Activated gamma-delta T cell (primary cell): ENCODE measurements at places on chromosomes 1 and 21.

DNA sequence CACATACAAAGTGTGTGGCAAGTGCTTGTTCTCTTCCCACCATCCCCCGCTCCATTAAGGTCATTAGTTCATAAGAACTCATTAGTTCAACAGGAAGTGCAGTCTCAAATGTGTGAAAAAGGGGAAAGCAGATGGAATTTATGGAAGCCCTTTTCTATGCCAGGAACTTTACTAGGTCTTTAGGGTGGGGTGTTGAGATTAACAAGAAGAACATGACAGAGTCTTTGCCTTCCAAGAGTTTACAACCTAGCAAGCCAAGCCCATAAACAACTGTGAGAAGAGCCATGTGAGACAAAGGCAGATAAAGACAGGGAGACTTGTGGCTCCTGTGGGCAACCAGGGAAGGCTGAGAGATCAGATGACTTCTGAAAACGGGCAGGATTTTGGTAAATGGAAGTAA, 21.4 kb downstream of the PLEKHA6 start:
- no peak for DNase-seq

- no peak for DNase-seq
Measured at GRCh38 chr1:197367627-197368026, 99.6 kb downstream of the CRB1 start.

GRCh38 chr1:232578651-232579195, 51.2 kb downstream of the SIPA1L2 start:
- DNase-seq = no peak

DNA sequence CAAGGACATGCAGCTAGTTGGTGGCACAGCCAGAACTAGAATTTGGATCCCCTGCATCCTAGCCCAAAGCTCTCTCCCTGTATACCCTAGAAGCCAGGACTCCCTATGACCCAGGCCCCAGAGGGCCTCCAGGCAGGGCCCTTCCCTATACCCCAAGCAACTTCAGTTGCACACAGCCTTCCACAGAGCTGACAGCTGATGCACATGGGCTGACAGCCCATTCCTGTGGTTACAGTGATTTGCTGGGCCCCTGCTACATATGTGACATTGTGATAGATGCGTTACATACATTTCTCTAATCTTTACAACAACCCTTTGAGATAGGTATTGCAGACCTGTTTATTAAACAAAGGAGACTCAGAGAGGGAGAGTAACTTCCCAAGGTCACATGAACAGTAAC, 5.8 kb downstream of the ATP1A2 start:
- no peak for DNase-seq

- DNase-seq = no peak
Measured at GRCh38 chr1:30083800-30084464, 639.5 kb downstream of the MATN1 start.

DNA sequence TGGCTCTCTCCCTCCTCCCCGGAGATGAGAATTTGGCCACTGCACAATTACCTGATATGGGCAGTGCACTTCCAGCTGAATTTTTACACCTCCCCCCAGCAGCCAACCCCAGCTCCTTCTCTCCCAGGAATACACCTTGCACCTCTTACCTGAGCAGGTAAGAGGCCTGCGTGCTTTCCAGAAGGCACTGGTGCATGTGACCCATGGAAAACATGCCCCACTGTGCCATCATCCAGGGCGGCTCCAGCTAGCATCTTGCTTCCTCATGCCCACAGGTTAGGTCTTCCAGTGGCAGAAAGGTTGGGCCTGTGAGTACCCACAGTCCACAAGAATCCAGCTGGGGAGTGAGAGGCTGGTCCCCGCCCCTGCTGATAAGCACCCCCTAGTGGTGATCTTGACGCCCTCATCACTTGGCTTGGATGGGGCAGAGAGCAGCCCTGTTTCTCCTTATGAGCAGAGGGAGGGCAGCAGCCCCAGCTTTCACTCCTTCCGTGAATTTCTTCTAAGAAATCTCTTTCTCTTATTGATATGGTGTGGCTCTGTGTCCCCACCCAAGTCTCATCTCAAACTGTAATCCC, 57.8 kb downstream of the EDARADD start:
- no peak for DNase-seq

- DNase-seq = no peak
Measured at GRCh38 chr21:39611551-39612190, 1.1 kb upstream of the B3GALT5 start.

GRCh38 chr1:10721381-10722321, 74.8 kb downstream of the CASZ1 start:
- no peak for DNase-seq

DNA sequence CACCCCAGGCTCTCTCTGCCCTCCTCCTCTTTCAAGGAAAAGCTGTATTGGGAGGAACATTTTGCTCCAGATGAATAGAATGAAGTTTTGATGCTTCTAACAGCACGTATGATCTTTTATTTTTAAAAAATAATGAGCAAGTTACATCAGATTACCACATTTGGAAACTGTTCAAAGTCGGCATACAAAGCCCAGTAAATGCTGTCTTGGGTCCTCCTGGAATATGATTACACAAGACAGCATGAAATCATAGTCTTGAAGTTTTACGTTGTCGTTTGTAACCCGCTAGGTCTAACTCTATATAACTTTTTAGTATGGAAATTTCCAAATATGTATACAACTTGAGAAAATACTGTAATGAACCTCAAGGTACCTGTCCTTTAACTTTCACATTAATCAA, 385.6 kb downstream of the HLX start:
- no peak for DNase-seq
